ENCODE measurements at places on chromosomes 2 and 18.

- DNase-seq = peak; percentile 25
Observed at GRCh38 chr2:239944694-239945551, 80.2 kb downstream of the NDUFA10 start.

GRCh38 chr2:105843476-105844374, 99.0 kb downstream of the NCK2 start:
- DNase-seq = no peak

GRCh38 chr2:128446874-128447537, 128.3 kb upstream of the HS6ST1 start:
- no peak for DNase-seq

DNA sequence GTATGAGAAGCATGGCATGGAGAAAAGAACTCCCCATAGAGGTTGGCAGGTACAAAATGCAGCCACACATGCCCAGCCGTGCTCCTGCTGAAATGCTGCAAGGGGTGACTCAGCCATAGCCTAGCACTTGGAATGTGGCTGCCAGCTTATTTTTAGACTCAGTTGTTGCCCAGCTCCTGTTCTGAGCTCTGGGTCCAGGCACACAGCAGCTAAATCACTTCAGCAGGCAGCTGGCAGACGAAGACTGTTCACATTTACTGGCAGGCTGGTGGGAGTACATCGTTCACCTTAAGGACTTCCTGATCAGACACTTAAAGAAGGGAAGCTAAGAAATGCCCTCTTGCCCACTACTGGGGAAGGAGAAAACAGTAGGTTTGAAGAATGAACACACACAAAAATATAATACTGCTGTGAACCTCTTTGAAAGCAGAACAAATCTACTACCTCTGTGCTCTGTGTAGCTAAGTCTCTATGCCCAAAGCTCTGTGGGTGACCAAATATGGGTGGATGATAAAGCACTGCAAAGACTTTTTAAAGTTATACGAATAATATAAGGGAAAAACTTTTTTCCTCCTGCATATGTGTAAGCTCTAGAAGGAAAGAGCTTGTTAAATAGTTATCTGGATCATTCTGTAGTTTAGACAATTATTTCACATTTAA, 146.1 kb downstream of the LNPK start:
- DNase-seq = peak; percentile 83

- DNase-seq = peak; percentile 55
Observed at GRCh38 chr2:130327703-130328527, 14.8 kb upstream of the IMP4 start.

DNA sequence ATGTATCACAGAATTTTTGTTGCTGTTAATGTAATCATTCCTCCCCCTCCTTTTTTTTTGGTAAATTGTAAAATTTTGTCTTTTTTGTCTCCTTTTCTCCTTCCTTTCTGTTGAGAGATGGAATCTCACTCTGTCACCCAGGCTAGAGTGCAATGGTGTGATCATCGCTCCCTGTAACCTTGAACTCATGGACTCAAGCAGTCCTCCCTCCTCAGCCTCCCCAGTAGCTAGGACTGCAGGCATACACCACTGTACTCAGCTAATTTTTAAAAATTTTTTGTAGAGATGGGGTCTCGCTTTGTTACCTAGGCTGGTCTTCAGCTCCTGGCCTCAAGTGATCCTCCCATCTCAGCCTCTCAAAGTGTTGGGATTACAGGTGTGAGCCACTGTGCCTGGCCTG, 5.3 kb downstream of the EIF5B start:
- no peak for DNase-seq

GRCh38 chr18:9831723-9832199, 54.0 kb upstream of the TXNDC2 start:
- DNase-seq = no peak

GRCh38 chr2:10469955-10470608, 22.0 kb upstream of the ODC1 start:
- no peak for DNase-seq

Data from foreskin fibroblast (primary cell).